ENCODE measurements at places on chromosomes 1 and 21. TPM values are rescaled to one million over a fixed set of nuclear protein-coding genes. Genes with fewer than 3 reads are reported as not detected.

GRCh38 chr1:116767782-116768382 lies 13.7 kb downstream of the CD2 start:
- no peak for DNase-seq

The TMCO2 gene
- not detected for total RNA-seq

DNA sequence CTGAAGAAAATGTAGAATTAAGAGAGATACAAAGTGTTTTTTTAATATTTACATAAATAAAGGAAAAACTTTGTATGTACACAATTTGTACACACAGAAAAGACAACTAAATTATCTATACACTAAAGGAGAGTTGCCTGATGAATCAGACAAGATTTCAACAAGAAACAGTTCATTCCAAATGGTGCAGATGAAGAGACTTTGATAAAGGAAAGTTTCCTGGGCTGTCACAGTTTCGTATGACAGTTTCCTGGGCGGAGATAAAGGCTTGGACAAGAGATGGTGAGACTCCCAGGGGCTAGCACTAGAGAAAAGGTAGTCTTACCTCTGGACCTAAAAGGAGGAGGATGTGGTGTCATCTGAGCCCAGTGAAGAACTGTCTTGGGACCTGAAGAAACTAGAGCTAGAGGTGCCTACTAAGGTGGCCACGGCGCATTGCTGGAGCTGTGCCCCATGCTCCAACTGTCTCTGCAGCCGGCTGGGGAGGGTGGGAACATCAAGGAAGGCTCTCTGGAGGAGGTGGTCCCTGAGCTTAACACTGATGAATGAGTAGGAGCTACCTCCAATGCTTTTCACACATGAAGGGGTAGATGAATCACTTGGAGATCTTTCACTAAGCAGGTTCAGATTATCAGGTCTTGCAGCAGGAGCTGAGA lies 32.2 kb downstream of the ETS2 start:
- no peak for DNase-seq

The SIK1 gene
- 27.1 TPM for total RNA-seq

DNA sequence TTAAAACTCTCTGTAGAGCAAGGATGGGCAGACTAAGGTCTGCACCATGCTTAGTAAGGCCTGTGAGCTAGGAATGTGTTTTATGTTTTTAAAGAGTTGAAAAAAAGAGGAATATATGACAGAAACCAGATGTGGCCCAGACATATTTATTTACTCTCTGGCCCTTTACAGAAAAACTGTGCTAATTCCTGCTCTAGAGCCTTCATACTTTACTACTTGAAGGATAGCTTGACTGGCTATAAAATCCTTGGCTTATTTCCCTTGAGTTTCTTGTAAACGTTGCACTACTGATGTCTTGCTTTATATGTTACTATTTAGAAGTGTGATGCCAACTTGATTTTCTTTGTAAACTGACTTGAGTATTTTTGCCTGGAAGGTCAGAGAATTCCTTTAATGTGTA lies 33.5 kb downstream of the CTBS start:
- DNase-seq: no peak

GRCh38 chr1:1358433-1359271 lies at the start of gene MXRA8:
TSS of gene MXRA8 (minus strand) at chr1:1358555. CDS start at chr1:1358504, 51 bp downstream.
- peak; percentile 37 for DNase-seq

The DMRTA2 gene
- not detected for total RNA-seq

DNA sequence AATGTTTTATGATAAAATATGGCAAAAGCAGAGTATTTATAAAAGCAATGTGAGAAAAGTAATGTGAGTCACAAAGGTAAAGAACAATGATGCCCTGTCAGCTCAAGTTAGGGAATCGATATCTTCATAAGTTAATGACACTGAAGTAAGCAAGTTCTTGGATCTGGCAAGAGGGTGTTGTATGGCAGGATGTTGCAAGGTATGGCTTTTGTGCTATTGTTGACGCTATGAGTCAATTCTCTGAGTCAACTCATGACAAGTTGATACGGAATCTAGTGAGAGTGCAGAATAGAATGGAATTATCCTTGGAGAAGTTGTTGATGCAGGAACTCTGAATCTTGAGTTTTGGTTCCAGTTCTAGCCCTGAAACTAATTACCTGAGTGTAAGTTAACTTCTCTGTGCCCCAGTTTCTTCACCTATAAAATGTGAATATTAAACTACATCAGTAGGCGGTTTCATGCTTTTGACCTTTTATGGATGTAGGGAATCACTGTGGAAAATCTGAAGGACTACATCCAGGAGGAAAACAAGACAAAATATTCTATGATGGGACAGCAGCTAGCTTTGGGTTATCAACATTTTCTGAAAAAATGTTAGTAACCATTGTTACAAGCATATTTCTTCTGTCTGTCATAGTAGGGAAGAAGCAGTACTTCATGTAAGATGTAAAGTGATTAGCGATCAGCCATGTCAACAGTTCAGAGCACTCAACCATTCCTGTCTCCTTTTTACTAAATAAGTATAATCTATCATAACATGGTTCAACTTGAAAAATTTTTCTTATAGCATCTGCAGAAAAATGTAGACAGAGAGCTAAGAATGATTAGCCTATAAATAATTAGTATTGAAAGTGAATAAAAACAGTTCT lies 96.9 kb downstream of the ATP6V1G3 start:
- DNase-seq: no peak

- DNase-seq: no peak
Measured at GRCh38 chr1:1066403-1067283, 7.5 kb downstream of the RNF223 start.

The IGFN1 gene
- 0.69 TPM for total RNA-seq

DNA sequence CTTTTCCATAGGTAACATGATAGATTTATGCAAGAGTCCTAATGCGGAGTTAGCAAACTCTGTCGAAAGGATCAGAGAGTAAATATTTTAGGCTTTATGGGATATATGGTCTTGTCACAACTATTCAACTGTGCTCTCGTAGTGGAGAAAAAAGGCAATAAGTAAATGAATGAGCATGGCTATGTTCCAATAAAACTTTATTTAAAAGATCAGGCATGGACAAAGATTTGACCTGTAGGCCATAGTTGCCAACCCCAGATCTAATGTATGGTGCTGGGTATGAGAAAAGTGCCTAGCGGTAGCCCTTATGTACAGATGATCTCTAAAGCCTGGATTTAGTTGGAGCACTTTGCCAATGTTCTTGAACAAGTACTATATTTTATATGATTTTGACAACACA lies 498.8 kb upstream of the C1orf87 start:
- DNase-seq: no peak

GRCh38 chr1:167599957-167600581 lies 30.0 kb upstream of the RCSD1 start:
- peak; percentile 3 for DNase-seq

DNA sequence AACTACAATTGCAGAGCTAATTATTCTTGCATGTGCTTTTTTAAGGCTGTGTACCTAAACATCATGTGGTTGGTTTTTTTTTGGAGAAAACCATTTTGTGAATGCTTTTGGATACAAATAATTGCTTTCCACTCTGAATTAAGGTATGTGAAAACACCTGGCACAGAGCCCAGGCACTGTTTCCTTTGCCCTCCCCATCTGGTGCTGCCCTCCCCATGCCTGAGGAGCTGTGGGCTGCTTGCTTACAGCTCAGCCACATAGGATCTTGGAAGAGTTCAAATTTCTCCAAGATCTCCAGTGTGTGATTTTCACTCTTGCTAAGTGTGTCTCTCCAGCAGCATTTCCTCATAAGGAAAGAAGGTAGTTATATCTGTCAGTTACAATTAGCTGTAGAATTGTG lies 27.8 kb downstream of the DNM3 start:
- no peak for DNase-seq

DNA sequence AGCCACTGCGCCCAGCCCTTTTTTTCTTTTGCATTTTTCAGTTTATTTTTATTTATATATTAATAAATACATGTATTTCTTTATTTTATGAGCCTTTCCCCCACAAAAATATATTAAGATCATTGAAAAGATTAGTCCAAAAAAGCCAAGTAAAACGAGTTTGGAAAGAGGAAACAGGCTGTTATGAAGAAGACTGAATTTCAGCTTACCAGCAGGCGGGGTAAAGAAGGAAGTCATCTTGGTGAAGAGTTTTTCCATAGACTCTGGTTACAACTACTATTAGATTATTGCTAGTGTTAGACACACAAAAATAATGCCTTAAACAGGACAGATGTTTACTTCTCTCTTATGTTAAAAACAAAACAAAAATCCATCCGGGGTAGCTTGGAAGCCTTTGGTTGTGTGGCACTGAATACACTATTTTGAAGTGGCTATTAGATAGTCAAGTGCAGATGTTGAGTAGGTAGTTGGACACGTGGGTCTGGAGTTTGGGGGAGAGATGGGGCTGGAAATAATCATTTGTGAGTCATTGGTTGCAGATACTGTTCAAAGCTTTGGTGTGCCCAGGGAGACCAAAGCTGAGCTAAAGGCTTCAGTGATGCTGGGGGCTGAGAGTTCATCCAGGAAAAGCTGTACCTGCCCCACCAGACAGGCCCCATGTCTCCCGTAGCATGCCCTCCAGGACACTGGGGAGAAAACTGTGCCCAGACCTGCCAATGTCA lies 8.7 kb upstream of the LRRC71 start:
- no peak for DNase-seq

The OR2T29 gene
- total RNA-seq: not detected

GRCh38 chr1:14049965-14050364 lies 350.0 kb downstream of the PRDM2 start:
- DNase-seq: no peak

The MXRA8 gene
- 62.7 TPM for total RNA-seq

- DNase-seq: no peak
Measured at GRCh38 chr1:233304489-233305102, 9.1 kb upstream of the PCNX2 start.

The CACNA1S gene
- 1.9 TPM for total RNA-seq

The CFHR3 gene
- total RNA-seq: 0.48 TPM

The KLHDC8A gene
- 3.0 TPM for total RNA-seq

GRCh38 chr1:203769505-203770343 lies 4.7 kb downstream of the LAX1 start:
- peak; percentile 72 for DNase-seq

- no peak for DNase-seq
Measured at GRCh38 chr21:45588086-45588825, 46.0 kb upstream of the SLC19A1 start.

- no peak for DNase-seq
Measured at GRCh38 chr1:205210756-205211168, 740 bp downstream of the DSTYK start.

GRCh38 chr21:31489726-31490125 lies 145.7 kb upstream of the TIAM1 start:
- DNase-seq: no peak

The S1PR1 gene
- total RNA-seq: 32.6 TPM

DNA sequence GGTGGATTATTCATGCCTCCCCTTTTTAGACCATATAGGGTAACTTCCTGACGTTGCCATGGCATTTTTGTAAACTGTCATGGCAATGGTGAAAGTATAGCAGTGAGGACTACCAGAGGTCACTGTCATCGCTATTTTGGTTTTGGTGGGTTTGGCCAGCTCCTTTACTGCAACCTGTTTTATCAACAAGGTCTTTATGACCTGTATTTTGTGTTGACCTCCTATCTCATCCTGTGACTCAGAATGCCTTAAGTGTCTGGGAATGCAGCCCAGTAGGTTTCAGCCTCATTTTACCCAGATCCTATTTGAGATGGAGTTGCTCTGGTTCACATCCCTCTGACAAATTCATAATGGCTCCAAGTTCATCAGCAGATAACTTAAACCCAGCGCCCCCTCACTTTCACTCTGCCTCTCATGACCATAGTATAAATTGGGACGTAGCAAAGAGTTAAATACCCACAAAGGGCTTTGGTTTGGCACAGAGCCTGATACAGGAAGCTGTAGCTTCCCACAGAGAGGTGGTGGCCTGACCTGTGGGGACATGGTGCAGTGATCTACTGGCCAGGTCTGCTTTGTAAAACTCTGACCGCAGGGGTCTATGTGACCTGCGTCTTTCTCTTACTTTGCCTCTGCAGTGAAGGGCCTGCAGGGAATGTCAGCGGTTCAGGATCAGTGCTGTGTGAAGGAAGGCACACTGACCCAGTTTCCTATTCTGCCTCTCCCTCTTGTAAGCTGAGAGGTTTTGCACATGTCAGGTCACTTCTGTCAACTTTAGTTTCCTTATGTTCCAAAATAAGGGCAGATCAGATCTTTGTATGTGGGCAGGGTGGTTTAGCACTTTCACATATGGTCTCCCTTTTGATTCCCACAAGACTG lies 78.1 kb upstream of the ZNF644 start:
- no peak for DNase-seq

- no peak for DNase-seq
Measured at GRCh38 chr1:192713921-192714320, 78.0 kb downstream of the RGS13 start.

The DCST1 gene
- total RNA-seq: not detected

DNA sequence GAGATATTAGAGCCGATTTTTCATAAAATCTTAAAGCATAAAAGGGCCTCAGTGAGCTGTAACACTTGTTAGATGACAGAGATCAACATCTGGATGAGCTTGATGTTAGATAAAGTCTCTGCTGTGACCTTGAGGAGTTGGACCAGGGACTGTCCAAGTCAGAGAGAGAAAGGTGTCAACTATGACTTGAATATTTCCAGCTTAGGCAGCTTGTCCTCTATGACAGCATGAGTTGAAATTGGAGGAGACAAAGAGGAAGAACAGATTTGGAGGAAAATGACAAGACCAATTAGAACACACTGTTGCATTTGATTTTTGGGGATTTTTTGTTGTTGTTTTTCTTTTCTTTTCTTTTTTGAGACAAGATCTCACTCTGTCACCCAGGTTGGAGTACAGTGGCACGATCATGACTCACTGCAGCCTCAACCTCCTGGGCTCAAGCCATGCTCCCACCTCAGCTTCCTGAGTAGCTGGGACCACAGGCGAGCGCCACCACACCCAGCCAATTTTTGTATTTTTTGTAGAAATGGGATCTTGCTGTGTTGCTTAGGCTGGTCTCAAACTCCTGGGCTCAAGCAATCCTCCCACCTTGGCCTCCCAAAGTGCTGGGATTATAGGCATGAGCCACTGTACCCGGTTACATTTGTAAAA lies 35.3 kb upstream of the CLIC4 start:
- no peak for DNase-seq

The OR10K1 gene
- total RNA-seq: not detected

The CLDN17 gene
- total RNA-seq: not detected

The CLCA4 gene
- 38.1 TPM for total RNA-seq

The SPRR5 gene
- not detected for total RNA-seq

The GNAT2 gene
- not detected for total RNA-seq

- DNase-seq: no peak
Measured at GRCh38 chr1:185823467-185823866, 89.3 kb downstream of the HMCN1 start.

The ZBED6 gene
- 30.8 TPM for total RNA-seq

GRCh38 chr1:197130677-197131304 lies 15.7 kb downstream of the ASPM start:
- DNase-seq: no peak

The BPNT1 gene
- 24.3 TPM for total RNA-seq

GRCh38 chr21:15058854-15059263 lies 5.9 kb downstream of the NRIP1 start:
- DNase-seq: no peak

The GNPAT gene
- total RNA-seq: 57.0 TPM

The SHE gene
- total RNA-seq: 17.7 TPM

- DNase-seq: no peak
Measured at GRCh38 chr1:201982082-201982622, 296 bp upstream of the RNPEP start.

GRCh38 chr1:155083865-155084721 lies 5.5 kb downstream of the EFNA3 start:
- no peak for DNase-seq

All from urinary bladder (tissue), 4 donors.